ENCODE measurements at places on chromosomes 12 and 14.

DNA sequence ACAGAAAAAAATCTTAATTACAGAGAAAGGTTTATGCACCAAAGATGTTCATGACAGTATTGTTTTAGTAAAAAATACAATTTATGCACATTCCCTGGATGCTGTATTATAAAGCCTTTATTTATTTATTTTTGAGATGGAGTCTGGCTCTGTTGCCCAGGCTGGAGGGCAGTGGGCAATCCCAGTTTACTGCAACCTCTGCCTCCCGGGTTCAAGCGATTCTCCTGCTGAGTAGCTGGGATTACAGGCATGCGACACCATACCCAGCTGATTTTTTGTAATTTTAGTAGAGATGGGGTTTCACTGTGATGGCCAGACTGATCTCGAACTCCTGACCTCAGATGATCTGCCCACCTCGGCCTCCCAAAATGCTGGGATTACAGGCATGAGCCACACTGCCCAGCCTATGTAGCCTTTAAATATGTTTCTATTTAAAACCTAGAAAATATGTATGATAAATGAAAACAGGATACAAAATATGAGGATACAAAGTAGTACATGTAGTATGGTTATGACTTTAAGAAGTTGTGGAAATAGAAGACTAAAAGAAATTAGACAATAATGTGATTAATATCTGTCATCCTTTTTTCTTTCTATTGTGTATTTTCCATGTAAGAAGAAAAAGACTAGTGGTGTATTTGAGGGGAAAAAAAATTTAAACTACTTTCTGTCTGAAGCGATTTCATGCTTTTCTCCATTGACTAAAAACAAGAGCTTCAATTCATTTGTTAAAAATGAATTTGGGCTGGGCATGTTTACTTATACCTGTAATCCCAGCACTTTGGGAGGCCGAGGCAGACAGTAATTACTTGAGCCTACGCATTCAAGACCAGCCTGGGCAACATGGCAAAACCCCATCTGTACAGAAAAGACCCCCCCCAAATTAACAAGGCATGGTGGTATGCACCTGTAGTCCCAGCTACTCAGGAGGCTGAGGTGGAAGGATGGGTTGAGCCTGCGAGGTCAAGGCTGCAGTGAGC, 13.1 kb downstream of the ATF1 start:
- no peak for DNase-seq

GRCh38 chr14:58239244-58240195, 5.1 kb upstream of the PSMA3 start:
- peak; percentile 76 for DNase-seq

DNA sequence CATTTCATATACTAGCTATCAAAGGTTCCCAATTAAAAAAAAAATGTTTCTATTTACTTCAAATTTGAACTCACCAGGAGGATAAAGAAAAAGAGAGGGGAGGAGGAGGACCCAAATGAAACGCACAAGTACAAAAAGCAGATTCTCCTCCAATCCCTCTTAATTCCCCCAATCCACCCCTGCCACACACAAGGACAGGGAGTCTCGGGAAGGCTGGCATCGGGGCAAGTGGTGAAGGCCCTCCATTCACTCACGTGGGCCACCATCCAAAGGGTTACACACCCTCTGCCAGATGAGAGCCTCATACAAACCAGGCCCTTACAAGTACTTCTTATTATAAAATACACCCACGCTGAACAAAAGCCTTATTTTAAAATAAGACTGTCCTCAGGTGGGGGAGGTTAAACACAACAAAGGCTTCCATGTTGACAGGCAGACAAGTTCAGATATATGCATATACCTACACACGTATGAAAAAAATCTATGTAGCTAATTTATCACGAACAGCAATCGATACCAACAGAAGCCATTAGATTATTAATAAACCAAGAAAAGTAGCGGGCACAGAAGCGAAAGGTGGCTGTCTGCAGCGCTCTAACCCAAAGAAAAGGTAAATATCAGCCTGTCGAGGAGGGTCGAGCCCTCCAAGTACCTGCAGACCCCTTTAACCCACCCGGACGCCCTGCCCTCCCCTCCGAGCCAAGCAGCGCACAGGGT, 1.5 kb downstream of the ATP2B1 start:
- DNase-seq, result no peak

- no peak for DNase-seq
Observed at GRCh38 chr14:93160353-93160801, 24.3 kb downstream of the MOAP1 start.

DNA sequence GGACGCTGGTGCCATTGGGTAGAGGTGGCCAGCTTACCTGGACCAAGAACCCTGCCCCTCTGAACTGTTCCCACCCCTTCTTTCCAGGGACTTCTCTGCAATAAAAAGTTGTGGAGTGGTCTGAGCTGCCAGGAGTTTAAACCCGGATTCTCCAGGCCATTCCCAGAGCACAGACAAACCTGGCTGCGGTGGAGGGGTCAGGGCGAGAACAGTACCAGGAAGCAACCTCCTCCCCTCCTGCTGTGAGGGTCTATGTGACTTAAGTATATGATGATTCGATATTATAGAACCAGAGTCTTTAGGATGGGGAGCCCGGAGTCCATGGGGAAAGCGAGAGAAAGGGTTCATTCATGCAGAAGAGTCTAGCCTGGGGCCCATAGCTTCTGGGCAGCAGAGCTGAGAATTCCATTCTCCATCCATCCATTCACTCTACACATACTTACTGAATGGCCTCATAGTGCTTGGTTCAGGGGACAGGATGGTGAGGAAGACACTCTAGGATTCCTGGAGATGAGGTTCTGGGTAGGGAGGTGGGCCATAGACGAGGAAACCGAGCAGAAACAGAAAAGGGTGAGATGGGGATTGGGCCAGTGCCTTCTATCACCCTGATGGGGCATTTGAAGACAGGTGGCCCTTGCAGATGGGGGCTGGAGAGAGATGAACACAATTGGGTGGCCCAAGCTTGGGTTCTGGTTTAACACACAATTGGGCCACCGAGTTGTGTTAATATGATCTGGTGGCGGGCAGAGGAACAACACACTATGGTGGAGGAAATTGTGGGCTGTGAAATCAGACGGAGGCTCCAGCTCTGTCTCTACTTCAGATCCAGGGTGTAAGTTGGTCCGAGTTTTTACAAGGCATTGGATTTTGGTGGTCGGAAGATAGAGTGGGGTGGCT, 5.2 kb downstream of the KRT86 start:
- no peak for DNase-seq

GRCh38 chr12:115835445-115835844, 442.0 kb downstream of the MED13L start:
- DNase-seq, result no peak
